NCI-H446 treated with DMSO at 0.1 percent for 48 hours (cell line): ENCODE measurements at places on chromosomes 5 and 9.
A peak's percentile ranks its signal among the peaks of the same experiment; 100 is the strongest.

GRCh38 chr9:95650720-95651119, 133.9 kb upstream of the PTCH1 start:
- no peak for DNase-seq

- DNase-seq, result no peak
Measured at GRCh38 chr5:35920890-35921289, 17.5 kb downstream of the CAPSL start.

GRCh38 chr5:57824047-57824446, 341.4 kb upstream of the ACTBL2 start:
- DNase-seq, result no peak

DNA sequence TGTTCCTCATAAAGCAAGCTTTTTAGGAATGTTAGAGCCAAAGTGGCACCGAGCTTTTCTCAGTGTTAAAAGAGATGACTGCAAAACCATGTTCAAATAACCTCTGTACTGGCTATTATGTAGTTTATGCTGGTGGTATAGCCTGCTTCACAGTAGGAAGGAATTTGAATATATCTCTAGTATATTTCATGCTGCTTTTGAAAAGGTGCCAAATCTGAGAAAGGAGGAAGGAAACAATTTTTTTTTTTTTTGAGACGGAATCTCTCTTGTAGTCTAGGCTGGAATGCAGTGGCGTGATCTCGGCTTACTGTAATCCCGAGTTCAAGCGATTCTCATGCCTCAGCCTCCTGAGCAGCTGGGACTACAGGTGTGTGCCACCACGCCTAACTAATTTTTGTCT, 13.5 kb downstream of the CREBRF start:
- DNase-seq, result no peak

- DNase-seq, result no peak
Measured at GRCh38 chr5:165126598-165126997, 1621.2 kb downstream of the MAT2B start.

DNA sequence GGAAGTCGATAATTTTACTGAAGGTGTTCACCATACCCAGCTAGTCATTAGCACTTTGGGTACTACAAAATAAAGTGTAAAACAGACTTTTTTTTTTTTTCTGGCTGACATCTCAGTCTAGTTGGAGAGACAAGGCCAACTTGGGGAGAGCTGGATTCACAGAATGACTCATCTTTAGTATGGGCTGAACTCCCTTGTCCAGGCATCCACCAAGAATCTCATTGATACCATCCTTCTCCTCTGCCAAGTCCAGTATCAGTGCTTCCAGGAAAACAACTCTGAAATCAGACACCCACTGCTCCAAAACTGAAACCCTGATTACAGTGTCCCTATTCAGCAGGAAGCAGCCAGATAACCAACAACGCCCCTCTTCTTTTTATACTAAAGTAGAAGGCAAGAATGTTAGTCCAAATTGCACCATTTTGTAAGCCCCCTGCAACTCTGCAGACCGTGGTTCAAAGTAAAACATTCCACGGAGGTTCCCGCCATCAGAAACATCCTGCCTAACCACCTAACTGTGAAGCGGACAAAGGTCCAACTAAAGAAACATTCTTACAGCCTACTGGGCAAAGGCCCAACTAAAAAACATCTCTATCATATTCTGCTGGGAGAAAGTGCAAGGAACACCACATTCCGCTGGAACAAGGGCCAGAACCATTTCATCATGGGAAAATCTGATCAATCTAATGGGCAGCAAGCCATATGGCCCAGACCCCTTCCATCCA, 728.2 kb downstream of the BRINP1 start:
- no peak for DNase-seq

GRCh38 chr9:115008536-115009270, 78.3 kb upstream of the TNFSF8 start:
- DNase-seq, result no peak

- DNase-seq, result no peak
Measured at GRCh38 chr5:173311818-173312585, 16.2 kb downstream of the STC2 start.

DNA sequence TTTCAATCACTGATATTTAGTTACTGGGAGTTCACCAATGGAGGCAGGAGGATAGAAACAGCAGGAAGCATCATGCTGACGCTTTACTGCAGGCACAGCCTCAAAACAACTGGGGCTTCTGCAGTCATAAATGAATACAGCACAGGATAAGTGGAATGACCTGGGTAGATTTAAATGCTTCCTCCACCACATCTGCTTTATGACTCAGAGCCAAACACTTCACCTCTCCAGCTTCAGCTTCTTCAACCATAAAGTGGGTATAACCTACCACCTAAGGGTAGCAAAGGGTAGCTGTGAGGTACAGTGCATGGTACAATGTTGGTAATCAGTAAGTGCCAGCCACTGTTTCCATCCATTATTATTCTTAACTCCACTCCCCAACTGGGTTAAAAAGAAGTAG, 28.4 kb downstream of the RASEF start:
- DNase-seq, result no peak

GRCh38 chr9:75775166-75775565, 115.3 kb upstream of the PCSK5 start:
- DNase-seq, result no peak

- peak; percentile 44 for DNase-seq
Measured at GRCh38 chr9:131382850-131383729, 10.8 kb upstream of the PRRC2B start.

DNA sequence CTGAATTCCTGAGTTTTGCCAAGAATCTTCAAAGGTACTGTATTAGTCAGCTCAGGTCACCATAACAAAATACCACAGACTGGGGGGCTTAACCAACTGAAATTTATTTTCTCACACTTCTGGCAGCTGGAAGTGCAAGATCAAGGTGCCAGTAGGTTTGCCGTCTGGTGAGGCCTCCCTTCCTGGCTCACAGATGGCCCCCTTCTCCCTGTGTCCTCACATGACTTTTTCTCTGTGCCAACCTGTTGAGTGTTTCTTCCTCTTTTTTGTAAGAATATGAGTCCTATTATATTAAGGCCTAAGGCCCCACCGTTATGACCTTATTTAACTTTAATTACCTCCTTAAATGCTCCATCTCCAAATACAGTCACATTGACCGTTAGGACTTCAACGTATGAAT, 156.1 kb upstream of the KIF2A start:
- DNase-seq, result no peak

DNA sequence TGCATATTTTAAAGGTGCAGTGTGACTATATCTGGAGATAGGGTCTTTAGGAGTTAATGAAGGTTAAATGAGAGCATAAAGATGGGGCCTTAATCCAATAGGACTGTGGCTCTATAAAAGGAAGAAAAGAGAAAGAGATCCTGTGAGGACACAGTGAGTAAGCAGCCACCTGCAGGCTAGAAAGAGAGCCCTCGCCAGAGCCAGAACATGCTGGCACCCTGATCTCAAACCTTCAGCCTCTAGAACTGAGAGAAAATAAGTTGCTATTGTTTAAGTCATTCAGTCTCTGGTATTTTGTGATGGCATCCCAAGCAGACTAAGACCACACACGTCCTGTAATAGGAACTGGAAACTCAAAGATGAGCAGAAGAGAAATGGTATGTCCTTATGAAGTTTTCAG, 41.0 kb downstream of the RNF180 start:
- no peak for DNase-seq

- no peak for DNase-seq
Measured at GRCh38 chr5:174991847-174992246, 267.5 kb downstream of the MSX2 start.

DNA sequence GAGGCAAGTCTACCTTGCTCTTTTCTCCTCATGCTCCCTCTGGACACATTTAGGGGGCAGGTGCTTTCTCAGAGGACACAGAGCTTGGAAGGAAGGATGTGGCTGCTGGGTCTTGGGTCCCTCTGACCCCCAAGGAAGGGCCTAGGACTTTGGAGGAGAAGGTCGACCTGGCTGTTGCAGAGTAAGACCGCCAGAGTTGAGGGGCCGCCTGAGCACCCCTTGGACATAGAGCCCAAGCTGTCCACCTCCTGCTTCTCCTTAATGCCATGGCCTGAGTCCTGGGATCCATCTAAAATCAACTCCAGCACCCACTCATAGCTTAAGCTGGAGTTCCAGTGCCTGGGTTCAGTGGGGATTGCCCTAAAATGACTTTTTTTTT, 20.6 kb downstream of the LAMC3 start:
- no peak for DNase-seq

DNA sequence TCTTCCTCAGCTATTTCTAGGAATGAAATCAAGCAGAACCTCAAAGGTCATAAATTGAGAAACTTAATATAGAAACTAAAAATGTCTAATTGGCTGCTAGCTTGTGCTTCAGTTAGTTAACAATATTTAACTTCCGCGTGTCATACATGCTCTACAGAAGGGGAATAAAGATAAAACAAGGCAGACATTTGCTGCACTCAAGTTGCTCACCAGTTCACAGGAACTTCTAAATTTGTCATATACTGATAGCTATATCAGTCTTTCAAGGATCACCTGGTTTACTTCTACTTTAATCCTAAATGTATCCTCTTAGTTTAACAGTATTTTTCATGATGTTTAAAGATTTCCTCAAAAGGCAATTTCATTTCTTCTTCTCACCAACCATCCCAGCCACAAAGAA, 8.4 kb downstream of the CCNH start:
- no peak for DNase-seq

DNA sequence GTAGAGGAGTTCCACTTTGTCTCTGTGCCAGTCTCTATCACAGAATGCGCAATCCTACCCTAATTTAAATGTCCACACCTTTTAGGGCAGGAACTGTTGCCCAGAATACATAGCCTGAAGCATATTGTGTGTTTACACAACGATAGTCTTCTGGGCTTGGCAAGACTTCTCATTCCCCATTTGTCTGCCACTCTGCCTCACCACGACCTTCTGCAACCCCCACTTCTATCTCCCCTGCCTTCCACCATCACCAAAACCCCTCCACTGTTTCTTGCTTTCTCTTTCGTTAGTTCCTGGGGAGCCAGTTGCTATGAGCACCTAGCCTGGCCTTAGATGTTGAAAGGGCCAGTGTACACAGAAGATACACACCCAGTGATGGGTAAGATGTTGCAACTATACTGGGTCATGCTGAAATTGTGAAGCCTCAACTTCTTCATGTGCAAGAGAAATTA, 883 bp upstream of the RNF145 start:
- peak; percentile 10 for DNase-seq
